ENCODE measurements at places on chromosomes 12 and 14.

DNA sequence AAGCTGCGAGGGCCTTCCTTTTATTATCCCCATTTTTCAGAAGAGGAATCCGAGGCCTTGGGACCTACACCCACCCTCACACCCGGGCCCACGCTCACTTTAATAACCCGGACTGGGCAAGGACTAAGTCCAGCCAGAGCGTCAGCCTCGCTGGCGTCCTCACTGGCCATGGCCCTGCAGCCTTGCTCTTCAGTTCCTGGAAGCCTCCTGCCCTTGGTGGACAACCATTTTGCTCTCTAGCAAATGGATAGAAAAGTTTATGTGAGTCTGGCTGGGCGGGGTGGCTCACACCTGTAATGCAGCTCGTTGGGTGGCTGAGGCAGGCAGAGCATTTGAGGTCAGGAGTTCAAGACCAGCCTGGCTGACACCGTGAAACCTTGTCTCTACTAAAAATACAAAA is 9.8 kb downstream of the RTL1 start:
- no peak for DNase-seq

GRCh38 chr12:125533434-125534029 is 468.3 kb downstream of the AACS start:
- peak; percentile 22 for DNase-seq

- DNase-seq, result no peak
These were observed 1.7 kb upstream of the C12orf56 start for GRCh38 chr12:64392221-64392620.

GRCh38 chr14:79256380-79256779 is 954.9 kb downstream of the DIO2 start:
- no peak for DNase-seq

DNA sequence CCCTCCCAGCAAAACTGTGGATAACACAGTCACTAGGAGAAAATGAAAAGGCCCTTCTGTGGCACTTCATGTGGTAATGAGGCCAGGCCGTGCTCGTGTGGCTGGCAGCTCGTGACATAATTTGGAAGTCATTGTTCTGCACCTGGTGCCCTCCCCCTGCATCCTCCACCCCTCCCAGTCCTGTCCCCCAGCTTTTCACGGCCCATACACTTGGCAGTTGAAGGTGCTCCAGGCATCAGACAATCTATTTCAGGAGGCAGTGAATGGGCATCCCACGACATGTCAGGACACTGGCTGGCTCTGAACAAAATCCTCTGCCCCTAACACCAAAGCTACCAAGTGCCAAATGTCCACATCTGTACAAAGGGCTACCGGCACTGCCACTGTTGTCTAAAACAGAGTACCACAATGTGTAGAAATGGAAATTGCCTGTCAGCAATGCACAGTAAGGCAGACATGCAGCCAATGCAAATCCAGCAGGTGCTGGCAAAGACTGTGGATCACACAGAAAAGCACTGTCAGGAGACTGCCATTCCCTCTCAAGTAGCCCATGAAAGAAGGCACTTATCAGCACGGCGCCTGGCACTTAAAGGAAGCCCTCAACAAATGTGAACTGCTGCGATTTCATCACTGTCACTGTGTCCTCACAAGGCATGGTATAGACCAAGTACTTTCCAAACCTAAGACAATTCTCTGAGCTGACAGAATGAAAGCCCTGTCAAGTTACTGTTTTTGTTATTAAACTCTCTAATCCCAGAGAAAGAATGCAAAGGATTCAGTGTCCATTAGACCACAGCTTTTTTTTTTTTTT is 39.1 kb downstream of the CORO1C start:
- peak; percentile 90 for DNase-seq

DNA sequence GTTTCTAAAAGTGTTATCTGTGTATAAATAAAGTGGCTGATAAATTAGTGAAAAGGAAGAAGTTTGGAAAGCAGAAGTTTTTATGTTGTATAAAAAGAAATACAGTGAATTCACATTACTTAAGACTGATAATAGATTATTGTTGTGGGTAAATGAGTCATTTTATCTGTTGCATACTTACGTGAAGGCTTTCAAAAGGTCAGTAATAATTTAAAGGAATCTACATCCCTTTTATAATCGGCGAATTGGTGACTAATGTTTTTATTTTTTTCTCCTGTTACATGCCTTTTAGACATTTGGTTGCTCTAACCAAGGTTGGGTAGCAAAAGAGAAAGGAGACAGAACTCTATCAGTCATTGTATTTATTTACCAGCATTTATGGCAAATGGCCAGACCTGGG is 155.9 kb downstream of the SLC41A2 start:
- DNase-seq, result no peak

Measured in C1 segment of cervical spinal cord (tissue), 14 donors.